Hepatocyte (in vitro differentiated cells): ENCODE measurements at places on chromosomes 1 and 21. TPM values are rescaled to one million over a fixed set of nuclear protein-coding genes. Genes with fewer than 3 reads are reported as not detected.

The FABP3 gene
- total RNA-seq, result 23.9 and 39.1 TPM in 2 replicates

The RCSD1 gene
- 0.80 and 0.92 TPM in 2 replicates for total RNA-seq

The S100A9 gene
- total RNA-seq, result 3.2 and 11.9 TPM in 2 replicates

The KRTAP12-3 gene
- not detected in 2 replicates for total RNA-seq

The MAP3K7CL gene
- total RNA-seq, result 0.16 TPM in 1 of 2 replicates, not detected in the other

The KLHL20 gene
- 23.1 and 24.2 TPM in 2 replicates for total RNA-seq

The LRRC39 gene
- 0.68 and 1.2 TPM in 2 replicates for total RNA-seq

The HSPA6 gene
- total RNA-seq, result 0.50 and 1.1 TPM in 2 replicates

The HSF2BP gene
- 1.4 and 2.1 TPM in 2 replicates for total RNA-seq

The ETV3L gene
- not detected in 2 replicates for total RNA-seq

The HORMAD1 gene
- 0.50 TPM in 1 of 2 replicates, not detected in the other for total RNA-seq

The PTGS2 gene
- total RNA-seq, result 19.1 and 21.9 TPM in 2 replicates

DNA sequence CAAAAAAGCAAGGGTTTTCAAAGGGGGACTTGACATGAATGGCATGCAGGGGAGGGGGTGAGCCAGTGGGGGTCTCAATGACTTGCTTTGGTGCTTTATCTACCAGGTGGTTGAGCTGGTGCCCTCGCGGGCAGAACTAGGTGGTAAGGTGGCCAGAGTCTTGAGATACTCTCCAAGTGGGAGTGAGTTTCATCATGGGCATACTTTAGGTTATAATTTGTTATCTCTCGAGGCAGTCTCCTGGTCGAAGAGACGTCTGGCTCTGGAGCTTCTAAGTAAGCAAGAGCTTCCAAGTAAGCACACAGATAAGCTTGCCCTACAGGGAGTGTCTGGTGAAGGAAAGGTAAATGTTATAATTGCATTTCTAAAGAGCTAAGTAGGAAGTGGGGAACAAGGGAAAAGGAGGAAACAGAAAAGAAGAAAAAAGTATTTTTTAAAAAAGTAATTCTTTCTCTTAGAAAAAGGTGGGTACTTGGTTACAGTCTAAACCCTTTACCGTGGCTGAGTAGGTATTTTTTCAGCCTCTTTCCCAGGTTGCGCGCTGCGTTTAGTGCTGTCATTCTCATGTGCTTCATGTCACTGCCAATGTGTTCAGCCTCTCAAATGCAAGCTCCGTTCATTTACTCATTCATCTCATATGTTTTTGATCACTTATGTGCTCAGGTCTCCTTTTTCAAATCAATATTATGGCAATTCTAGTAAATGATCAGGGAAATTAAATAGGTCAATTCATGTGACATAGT lies 31.6 kb upstream of the DNAJC6 start:
- DNase-seq, result peak; percentile 21

DNA sequence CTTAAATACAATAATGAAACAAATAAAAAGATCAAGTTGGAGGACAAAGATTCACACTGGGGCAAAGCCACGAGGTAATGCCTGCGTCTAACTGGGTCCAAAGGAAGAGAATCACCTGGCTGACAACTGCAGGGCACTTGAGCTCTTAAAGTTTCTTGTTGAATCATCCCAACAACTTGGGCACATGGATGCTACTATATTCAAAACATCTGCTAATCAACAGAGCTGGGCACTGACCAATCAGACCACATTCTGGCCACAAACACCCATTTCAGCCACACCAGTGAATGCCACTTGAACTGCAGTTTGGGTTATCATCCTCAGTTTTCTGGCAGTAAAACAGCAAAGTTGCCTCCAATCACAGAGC lies 51.0 kb downstream of the ABCA4 start:
- DNase-seq, result no peak

DNA sequence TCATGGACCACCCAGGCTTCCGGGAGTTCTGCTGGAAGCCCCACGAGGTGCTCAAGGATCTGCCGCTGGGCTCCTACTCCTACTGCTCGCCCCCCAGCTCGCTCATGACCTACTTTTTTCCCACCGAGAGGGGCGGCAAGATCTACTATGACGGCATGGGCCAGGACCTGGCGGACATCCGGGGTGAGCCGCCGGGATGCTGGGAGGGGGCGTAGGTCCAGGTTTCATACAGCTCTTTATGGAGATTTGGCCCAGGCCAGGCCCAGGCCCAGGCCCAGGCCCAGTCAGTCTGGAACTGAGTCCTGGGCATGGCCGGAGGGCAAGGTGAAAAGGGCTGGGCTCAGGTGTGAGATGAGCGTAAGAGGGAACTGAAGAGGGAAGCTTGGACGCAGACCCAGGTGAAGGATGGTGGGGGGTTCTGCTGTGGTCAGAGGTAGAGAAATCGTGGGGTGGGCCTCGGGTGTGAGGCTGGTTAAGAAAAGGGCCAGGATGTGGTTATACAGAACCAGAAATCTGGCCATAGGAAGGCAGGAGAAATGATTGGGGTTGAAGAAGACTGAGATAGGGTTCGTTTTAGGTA lies 23.0 kb downstream of the DISP3 start:
- no peak for DNase-seq

DNA sequence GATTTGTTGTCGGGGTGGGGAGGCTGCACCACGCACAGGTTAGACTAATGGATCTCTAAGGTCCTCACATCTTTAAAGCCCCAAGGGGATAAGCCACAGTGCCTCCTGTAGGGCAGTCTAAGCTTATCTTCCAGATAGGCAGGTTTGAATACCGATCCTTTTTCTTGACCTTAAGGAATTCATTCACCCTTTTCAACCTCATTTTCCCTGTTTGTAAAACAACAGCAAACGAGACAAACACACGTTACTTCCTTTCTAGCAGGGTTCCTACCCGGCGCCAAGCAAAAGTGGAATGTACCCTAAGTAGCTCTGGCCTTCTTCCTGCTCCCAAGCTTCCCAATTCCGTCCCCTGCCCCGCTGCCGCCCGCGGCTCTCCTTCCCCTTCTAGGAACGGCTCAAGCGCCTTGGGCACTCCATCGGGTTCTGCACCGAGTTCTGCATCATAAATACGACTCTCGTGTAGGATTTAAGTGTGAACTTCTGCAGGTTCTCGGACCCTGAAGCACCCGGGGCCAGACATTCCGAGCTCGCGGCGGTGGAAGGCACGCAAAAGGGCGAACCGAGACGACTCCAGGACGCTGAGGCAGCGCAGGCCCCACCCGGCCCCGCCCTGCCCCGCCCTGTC lies 548 bp upstream of the CDC20 start:
- DNase-seq, result peak; percentile 57

- DNase-seq, result peak; percentile 65
These were observed 749 bp upstream of the PEX11B start for GRCh38 chr1:145918992-145919939.

GRCh38 chr1:47416319-47417169 lies 459 bp downstream of the FOXE3 start:
- no peak for DNase-seq

DNA sequence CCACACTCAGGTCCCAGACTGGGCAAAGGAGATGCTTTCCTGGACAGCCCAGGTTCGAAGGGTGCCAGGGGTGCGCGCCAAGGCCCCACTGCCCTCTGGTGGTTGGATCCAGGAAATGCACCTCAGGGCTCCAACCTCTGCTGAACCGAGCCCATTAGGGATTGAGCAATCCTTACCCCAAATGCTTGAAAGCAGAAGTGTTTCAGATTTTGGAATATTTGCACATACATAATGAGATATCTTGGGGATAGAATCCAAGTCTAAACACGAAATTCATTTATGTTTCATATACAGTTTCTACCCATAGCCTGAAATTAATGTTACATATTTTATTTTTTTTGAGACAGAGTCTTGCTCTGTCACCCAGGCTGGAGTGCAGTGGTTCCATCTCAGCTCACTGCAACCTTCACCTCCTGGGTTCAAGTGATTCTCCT lies 57.4 kb downstream of the SLC9A1 start:
- DNase-seq, result peak; percentile 84

DNA sequence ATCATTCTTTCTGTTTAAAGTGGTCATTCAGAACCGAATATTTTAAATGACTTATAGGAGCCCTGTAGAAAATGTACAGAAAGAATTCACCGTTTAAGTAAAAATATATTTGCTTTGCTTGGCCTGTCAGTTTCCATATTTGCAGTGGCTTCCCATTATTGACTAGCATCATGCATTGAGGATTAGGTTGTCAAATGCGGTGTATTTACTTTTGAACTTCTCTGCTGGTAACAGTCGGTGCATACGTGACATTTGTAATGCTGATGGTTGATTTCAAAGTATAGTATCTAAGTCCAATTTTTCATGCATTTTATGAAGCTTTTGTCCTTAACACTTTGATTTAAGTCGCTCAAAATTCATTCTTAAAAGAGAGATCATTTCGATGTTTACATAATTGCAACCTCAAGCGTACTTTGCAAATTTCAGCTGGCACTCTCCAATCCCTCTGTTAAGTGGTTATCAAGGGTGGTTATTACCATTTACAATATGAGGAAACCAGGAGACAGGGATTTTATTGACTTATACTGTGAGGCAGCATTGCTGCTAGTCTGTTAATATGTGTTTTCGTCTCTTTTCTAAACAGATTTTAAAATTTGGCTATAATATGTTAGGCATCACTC lies 201.6 kb downstream of the SDCCAG8 start:
- no peak for DNase-seq

GRCh38 chr1:157842939-157843338 lies 1.3 kb upstream of the CD5L start:
- DNase-seq, result no peak

DNA sequence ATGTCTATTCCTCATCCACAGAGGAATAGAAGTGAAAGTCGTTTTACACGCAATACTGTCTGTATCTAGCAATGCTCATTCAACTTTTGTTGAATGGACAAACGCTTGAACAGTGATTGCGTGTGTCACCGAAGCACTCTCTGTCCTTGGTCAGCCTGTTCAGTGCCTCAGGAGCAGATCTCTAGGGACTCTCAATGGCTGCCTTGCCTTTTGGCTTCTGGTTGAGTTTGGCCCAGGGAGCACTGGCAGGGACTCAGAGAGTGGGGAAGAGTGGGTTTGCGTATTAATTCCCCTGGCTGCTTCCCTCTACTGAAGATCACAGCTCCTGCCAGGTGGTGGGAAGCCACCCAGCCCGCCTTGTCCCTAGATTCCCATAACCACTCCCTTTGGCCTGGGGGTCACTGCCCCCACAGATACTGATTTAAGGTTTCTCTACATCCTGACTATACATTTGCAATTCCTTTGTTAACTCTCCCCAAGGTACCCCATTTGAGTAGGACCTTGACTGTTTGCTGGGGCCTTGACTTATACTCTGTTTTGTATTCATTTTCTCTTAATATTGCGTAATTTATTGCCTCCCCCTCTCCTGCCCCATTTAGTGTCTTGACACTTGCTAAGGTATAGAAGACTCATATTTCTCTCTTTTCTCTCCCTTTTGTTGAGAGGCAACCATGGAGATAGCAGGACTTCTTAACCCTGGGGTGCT lies 61.7 kb upstream of the USP24 start:
- DNase-seq, result no peak

DNA sequence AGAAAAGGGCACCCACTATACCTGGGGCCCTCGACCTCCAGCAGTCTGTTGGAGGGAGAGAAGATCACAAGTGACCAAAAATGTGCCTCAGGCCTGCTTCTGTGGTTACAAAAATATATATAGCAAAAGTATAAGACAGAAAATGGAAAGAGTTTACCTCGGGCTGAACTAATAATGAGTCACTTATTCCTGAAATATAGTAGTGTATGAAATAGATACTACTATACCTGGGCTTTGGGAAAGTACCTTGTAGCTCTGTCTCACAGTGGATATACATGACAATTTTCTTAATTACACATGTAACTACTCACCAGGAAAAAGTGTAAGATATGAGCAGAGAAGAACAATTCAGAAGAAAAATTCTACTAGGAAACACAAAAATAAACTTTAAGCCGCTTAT lies 7.3 kb upstream of the APCS start:
- no peak for DNase-seq

DNA sequence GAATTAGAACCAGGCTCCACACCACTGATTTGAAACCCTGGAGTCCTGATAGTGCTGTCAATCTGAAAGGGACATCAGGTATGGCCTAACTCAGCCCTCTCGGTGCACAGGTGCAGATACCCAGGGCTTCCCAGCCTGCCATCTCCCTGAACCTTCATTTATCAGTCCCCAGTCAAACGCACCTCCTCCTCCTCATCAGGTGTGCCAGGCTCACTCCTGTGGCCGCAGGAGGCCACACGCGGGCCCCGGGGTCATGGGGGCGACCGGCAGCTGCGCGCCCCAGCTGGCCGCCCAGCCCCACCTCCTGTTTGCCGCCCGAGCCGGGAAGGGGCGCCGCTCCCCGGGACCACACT lies 572 bp downstream of the FUCA1 start:
- peak; percentile 32 for DNase-seq

GRCh38 chr1:30225357-30225756 lies 498.0 kb downstream of the MATN1 start:
- DNase-seq, result no peak

GRCh38 chr1:150498342-150498741 lies 9.6 kb upstream of the ECM1 start:
- DNase-seq, result no peak

GRCh38 chr1:177568622-177569021 lies 397.9 kb downstream of the BRINP2 start:
- DNase-seq, result no peak

DNA sequence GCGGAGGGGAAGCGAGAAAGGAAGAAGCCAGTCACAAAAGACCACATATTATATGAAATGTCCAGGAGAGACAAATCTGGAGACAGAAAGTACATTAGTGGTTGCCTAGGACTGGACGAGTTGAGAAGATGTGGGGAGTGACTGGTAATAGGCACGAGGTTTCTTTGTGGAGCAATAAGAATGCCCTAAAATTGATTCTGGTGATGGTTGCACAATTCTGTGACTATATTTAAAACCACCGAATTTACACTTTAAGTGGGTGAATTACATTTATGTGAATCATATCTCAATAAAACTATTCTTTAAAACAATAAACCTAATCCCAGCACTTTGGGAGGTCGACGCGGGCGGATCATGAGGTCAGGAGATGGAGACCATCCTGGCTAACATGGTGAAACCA lies 63.1 kb downstream of the ZNF281 start:
- no peak for DNase-seq

DNA sequence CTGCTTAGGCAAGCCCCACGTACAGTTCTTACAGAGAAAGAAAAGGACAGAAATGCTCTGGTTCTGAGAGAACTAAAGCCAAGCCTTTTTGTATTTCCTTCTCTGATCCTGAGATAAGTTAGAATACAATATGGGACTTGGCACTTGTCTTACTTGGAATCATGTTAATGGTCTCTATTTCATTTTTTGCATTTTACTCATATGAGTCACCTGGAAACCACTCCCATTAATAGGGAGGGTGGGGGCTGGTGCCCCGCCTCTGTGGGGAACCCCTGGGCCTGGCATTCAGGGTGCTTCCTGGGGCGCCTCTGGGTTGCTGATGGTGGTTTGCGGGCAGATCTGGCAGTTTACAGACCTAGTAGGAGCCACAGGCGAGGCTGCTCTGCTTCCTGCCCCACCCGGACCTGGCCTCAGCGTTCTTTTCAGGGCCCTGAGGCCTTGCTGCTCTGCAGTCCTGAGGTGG lies 26.7 kb downstream of the TSPAN2 start:
- DNase-seq, result peak; percentile 23

- no peak for DNase-seq
These were observed 62.6 kb upstream of the FAM20B start for GRCh38 chr1:178962853-178963711.

- DNase-seq, result no peak
These were observed 7.3 kb upstream of the C1orf210 start for GRCh38 chr1:43292679-43293078.

- no peak for DNase-seq
These were observed 15.8 kb downstream of the CD2 start for GRCh38 chr1:116769994-116770393.
